ENCODE measurements at places on chromosomes 7 and 10. TPM values are rescaled to one million over a fixed set of nuclear protein-coding genes. Genes with fewer than 3 reads are reported as not detected.

- no peak for DNase-seq
Measured at GRCh38 chr10:1255600-1256431, 199.6 kb downstream of the WDR37 start.

GRCh38 chr7:140006600-140006999, 56.2 kb downstream of the PARP12 start:
- DNase-seq, result no peak

- DNase-seq, result no peak
Measured at GRCh38 chr7:157400171-157400860, 63.5 kb downstream of the DNAJB6 start.

GRCh38 chr7:158004123-158004490, 583.5 kb downstream of the PTPRN2 start:
- no peak for DNase-seq

The AKR1C3 gene
- 4.1 TPM for polyA plus RNA-seq

The CLRN3 gene
- polyA plus RNA-seq, result 121 TPM

The AGAP5 gene
- polyA plus RNA-seq, result 16.6 TPM

The ADCYAP1R1 gene
- 4.4 TPM for polyA plus RNA-seq

Measured in large intestine (tissue), 12 donors.